AG08396 (cell line): ENCODE measurements at places on chromosomes 16 and 17.

DNA sequence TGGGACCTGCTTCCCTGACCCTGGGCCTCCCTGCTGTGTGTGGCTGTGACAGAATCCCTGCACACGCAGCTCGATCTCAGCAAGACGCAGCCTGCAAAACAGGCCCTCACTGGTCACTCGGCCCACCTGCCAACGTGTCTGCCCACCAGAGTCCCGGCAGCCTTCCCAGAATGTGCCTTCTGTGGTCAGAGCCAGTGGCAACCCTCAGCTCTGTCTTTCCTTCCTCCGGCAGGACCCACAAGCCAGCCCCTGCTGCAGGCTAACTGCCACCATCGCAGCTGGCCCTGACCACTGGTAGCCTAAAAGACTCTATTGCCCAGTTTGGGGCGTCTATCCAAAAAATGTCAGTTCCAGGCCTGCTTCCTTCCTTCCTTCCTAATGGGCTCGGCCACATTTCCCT is 83.2 kb downstream of the LITAF start:
- DNase-seq: no peak

GRCh38 chr17:78141437-78142118 is 4.6 kb upstream of the C17orf99 start:
- no peak for DNase-seq

DNA sequence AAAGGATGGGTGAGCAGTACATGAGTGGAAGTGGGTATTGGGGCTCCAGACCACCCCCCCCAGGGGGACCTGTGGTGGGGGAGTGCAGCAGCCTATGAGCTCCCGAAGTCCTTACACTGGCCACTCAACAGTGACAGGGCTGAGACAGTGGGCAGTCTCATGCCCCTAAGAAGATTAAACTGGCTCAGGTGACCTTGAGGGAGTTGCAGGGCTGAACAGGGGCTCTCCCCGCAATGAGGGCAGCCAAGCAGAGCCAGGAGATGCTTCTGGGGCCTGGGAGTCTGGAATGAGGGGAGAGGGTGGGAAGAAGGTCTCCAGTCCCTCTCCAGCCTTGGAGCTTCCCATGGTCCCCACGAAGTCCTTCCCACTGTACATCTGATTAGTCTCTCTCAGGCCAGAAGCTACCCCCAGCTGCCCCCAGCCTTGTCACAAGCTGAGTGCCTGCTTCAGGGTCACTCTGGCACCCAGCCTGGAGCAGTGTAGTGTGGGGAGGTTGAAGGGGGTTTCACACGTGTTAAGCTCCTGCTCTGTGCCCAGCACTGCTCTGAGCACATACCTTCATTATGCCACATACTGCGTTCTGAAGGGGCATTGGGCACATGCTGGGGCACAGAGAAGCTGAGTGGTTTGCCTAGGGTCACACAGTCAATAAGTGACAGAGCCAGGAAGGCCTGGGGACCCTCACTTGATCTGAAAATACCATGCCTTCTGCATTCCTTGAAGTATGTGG is 1.0 kb upstream of the CDH16 start:
- no peak for DNase-seq

DNA sequence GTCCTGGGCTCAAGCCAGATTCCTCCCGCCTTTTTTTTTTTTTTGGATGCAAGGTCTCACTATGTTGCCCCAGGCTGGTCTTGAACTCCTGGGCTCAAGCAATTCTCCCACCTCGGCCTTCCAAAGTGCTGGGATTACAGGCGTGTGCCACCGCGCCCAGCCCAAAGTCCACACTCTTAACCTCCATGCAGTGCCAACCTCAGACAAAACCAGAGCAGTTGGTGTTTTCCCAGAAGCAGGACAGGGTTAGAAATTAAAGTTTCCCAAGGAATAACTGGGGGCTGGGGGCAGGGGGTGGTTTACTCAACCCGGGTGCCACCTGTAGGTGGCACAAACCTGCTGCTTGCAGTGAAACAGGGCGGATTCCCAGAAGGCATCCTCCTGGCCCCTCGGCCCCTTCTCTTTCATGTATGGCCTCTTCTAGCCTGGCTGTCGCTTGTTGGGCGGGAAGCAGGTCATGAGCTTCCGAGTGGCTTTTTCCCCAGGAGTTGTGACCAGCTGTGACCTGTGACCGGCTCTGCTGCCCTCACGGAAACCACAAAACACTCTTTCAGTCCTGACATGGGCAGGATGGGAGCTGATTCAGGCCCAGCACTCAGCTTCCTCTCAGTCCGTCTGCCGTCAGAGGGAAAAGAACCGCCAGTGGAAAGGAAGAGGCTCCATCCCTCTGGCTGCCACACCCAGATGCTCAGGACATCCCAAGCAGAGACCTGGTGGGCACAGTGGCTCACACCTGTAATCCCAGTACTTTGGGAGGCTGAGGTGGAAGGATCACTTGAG is 25.6 kb upstream of the USP7 start:
- DNase-seq: no peak

- peak; percentile 91 for DNase-seq
These were observed at the start of gene RPL19 for GRCh38 chr17:39200070-39200879. TSS of gene RPL19 (plus strand) at chr17:39200283. CDS start at chr17:39200345, 62 bp downstream.

DNA sequence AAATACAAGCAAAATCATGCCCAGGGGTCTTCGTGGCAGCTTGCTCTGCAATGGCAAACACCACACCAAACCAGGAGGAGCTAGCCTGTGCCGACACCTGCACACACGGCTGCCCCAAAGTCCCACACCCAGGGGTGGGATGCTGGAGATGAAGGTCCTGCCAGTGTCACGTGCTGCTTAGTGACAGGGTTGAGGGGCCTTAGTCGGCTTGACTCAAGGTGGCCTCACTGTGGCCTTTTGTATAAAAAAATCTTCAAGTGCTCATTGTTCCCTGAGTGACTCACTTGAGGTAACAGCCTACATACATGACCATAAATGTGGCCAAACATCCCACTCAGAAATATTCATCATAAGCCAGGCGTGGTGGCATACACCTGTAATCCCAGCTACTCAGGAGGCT is 7.3 kb downstream of the TRIM65 start:
- DNase-seq: no peak

- no peak for DNase-seq
These were observed 624 bp downstream of the G6PC3 start for GRCh38 chr17:44071198-44071520.

DNA sequence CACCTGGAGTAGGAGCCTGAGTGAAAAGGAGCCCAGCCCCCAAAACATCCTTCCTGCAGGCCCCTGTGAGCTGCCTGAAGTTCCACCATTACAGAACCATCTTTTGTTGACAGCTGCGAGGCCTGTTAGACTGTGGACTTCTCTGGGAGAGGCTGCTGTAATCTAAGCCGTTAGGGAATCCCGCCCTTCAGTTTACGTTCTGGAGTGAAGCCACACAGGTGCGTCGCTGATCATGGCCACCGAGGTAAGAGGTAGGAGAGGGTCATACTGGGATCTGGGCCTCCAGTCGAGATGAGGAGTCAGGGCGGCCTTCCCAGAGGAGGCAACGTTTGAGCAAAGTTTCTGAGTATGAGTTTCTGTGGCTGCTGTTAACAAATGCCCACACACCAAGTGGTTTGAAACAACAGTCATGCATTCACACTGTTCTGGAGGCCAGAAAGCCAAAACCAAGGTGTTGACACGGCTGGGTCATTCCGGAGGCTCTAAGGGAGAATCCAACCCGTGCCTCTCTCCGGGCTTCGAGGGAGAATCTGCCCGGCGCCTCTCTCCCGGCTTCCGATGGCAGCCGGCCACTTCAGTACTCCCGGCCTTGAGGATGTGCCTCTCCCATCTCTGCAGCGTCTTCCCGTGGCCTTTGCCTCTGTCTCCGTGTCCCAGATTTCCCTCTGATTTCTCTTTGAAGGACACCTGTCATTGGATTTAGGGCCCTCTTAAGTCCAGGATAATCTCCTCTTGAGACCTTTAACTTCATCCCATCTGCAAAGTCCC is 26.6 kb upstream of the ATP2C2 start:
- DNase-seq: no peak

GRCh38 chr17:56742601-56743000 is 91.1 kb downstream of the C17orf67 start:
- no peak for DNase-seq

- DNase-seq: no peak
These were observed 68.1 kb upstream of the CPHXL start for GRCh38 chr16:75794426-75794825.

- DNase-seq: no peak
These were observed 67.7 kb upstream of the GSG1L start for GRCh38 chr16:28131181-28131580.

DNA sequence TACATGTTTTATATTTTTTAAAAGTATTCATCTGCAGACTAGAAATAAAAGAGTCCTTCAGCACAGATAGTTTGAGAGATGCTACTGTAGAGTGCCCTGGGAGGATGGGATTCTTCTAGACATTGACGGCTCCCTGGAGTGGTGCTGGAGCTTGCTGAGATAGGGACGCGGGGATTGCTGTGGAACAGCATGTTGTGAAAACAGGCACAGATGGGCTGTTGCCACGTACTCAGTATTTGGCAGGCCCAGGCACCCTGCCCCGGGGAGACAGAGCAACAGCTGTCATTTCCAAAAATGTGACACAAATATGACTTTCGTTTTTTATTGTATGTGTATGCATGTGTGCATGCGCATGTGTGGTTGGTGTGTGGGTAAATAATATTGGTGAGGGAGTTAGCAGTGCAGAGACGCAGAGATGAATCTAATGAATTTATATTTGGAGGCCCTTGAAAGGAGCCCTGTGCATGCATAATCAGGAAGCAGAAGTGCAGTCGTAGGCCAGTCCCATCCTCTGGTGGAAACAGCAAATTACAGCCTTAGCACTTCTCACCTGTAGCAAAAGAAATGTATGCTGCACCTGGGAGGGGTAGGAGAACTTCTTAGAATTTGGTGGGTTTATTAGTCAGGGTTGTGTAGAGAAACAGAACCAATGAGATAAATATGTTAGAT is 6.2 kb upstream of the ABCA8 start:
- DNase-seq: no peak

- no peak for DNase-seq
These were observed 91.4 kb downstream of the SYCE1L start for GRCh38 chr16:77290451-77291115.
